ENCODE measurements at places on chromosomes 2 and 18.
A peak's percentile ranks its signal among the peaks of the same experiment; 100 is the strongest.

- peak; percentile 87 for DNase-seq
Measured at GRCh38 chr18:658001-658946, 821 bp downstream of the TYMS start.

- DNase-seq, result no peak
Measured at GRCh38 chr2:105875241-105875640, 130.5 kb downstream of the NCK2 start.

- no peak for DNase-seq
Measured at GRCh38 chr2:183348492-183348891, 224.2 kb downstream of the NUP35 start.

- DNase-seq, result no peak
Measured at GRCh38 chr2:217989221-217989948, 13.4 kb downstream of the TNS1 start.

DNA sequence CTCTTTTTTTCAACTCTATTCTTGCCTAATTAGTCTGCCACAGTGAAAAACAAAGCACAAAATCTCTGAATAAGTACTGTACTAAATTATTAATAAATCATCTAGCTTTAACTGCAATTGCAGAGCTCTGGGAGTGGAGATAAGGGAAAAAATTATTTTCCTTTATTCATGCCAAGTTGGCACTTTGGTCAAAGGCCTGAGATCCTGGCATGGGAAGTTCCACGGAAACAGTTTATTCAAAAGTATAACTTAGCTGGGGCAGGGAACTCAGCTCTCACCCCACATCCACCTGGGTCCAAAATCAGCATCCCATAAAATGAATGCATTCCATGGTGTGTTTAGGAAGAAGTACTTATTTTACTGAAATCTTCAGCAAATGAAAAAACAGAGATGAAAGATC, 185.2 kb upstream of the APCDD1 start:
- no peak for DNase-seq

DNA sequence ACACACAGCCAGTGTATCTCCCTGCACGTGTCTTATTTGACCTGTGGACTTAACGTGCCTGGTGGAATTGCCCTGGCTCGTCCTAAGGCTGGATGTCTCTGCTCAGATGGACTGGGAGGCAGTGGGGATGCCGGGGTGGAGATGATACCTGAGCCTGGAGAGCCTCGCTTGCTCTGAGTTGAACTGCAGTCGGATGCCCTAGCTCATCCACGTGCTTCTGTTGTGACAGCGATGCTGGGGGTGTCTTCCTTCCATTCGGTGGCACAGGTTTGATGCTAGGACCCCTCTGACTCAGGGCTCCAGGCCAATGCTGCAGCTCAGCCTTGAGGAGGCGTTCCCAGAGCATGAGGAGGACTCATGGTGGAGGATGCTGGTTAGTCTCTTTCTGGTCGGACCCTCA, 117.6 kb downstream of the SH3RF3 start:
- DNase-seq, result no peak

All from midbrain (tissue), 1 donor.